ENCODE measurements at places on chromosomes 16 and 17.

- DNase-seq, result no peak
Observed at GRCh38 chr17:16818821-16819683, 129.0 kb downstream of the CCDC144A start.

- no peak for DNase-seq
Observed at GRCh38 chr17:3544365-3544764, 13.2 kb downstream of the TRPV3 start.

- DNase-seq, result no peak
Observed at GRCh38 chr16:54174750-54175149, 111.8 kb downstream of the IRX3 start.

GRCh38 chr17:65047941-65048340 is 8.6 kb downstream of the GNA13 start:
- peak; percentile 33 for DNase-seq

DNA sequence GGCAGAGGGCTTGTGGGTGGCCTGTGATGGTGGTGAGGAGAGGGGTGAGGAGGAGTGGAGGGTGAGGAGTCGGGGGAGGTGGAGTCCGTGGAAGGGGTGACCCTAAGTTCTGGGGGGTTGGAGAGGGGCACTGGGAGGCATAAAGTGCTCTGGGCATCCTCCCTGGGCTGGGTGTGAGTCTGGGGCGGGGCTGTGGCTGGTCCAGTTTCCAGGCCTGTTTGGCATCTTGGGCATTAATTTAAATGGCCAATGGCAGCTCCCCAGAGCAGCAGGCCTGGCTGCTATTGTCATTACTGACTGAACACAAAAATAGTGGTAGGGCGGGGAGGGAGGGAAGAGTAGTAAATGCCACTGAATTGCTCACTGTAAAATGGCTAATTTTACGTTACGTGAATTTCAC is 7.7 kb upstream of the ARHGAP23 start:
- DNase-seq, result no peak

DNA sequence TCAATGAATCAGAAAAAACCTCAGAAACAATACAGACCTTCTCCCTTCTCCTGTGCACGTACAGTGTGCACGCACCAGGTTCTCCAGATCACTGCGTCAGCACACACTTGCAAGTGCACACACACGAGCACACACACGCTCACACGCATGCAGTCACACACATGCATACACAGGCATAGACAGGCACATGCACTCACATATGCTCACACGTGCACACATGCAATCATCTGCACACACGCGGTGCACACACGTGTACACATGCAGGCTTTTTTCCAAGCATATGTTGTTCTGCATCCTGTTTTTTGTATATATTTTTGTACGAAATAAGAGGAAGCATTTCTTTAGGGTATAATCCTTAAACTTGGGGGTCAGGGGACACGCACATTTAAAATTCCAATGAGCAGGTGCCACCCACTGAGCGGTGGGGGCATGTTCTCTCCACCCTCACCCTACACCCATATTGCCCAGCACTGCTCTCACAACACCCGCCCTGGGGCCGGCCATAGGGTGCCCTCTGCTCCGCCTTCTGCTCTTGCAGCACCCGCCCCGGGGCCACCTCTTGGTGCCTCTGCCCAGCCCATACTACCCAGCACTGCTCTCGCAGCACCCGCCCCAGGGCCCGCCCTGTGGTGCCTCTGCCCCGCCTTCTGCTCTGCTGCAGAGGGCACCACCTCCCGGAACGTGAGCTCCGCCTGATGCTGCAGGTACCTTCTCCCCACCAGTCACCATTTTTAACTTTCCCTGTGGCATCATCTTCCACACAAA is 20.9 kb downstream of the KLHDC4 start:
- DNase-seq, result no peak

DNA sequence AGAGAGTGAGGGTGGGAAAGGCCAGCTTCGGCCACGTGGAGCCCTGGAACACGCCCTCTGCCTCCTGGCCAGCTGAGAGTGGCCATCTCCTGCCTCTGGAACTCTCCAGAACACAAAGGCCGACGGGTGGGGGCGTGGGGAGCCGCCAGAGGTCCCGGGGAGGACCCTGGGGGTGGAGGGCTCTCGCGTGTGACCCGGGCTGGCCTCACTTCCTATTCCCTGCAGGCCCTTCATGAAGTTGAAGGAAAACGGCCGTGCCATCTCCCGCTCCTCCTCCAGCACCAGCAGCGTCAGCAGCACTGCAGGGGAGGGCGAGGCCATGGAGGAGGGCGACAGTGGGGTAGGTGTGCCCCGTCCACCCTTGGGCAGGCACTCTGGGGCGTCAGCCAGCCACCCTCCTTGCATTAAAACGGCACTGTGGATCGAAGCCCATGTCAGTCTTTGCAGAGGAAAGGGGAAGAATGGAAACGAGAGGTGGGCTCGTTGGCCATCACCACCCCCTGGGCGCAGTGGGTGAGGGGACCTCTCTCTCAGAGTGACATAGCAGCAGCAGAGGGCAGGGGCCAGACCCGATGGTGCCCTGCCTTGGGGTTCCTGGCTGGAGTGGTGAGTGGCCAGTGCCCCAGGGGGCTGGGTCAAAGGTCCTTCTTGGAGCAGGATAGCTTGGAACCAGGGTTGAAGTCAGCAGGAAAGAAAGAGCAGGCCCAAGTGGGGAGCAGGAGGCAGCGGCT is 37.1 kb downstream of the OR1D5 start:
- DNase-seq, result no peak

GRCh38 chr17:49515196-49515770 is 20.2 kb downstream of the NGFR start:
- peak; percentile 95 for DNase-seq

DNA sequence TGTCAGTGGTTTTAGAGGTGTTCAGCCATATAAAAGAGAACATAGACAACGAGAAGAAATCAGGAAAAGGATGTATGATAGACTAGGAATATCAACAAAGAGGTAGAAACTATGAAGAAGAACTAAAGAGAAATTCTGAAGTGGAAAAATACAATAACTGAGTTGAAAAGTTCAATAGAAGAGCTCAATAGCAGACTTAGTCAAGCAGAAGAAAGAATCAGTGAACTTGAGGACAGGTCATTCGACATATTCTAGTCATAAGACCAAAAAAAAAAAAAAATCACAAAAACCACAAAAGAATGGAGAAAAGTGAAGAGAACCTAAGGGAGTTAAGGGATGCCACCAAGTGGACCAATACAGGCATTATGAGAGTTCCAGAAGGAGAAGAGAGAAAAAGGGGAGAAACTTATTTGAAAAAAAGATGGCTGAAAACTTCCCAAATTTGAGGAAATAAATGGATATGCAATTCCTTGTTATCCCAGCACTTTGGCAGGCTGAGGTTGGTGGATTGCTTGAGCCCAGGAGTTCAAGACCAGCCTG is 321.2 kb downstream of the ABCC12 start:
- no peak for DNase-seq

GRCh38 chr17:1870592-1870991 is 40.8 kb downstream of the RPA1 start:
- peak; percentile 17 for DNase-seq

DNA sequence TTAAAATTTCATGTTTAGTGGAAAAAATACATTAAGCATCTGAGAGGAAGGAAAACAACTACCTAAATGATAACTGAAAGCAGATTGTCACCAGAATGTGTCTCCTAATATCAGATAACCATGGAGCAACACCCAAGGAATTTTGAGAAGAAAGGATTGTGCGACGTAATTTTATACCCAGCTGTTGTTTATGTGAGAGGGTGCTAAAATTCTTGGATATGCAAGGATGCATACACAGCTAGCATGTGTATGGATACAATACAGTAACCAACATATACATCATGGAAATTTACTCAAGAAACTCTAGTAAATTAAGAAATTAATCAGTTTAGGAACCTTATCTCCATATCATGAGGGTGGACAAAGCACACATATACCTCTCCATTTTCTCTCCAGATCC is 290.9 kb downstream of the HS3ST3A1 start:
- no peak for DNase-seq

GRCh38 chr16:47144559-47144877 is 773 bp upstream of the NETO2 start:
- no peak for DNase-seq

DNA sequence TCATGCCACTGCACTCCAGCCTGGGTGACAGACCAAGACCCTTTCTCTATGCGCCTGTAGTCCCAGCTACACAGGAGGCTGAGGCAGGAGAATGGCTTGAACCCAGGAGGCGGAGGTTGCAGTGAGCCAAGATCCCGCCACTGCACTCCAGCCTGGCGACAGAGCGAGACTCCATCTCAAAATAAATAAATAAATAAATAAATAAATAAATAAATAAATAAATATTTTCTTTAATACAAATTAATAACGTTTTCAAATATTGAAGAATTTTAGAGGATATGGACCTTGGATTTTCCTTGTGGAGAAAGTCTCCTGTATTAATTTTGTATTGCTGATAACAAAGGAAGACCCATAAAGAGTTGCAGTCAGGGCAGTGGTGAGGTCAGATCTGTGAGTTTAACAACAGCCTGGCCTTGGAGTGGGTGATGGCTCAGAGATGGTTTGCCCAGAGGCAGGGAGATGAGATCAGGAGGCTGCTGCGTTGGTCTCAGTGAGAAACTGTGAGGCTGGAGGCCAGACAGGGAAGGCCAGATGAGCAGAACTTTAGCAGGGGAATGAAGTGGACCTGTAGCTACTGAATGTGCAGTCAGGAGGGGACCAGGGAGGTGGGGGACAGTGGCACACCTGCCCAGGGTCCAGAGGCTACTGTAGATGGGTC is 4.4 kb upstream of the ASGR1 start:
- DNase-seq, result no peak

- DNase-seq, result no peak
Observed at GRCh38 chr16:47858333-47858982, 297.3 kb downstream of the ABCC12 start.

- DNase-seq, result peak; percentile 59
Observed at GRCh38 chr16:81737885-81738536, 41.1 kb upstream of the PLCG2 start.

GRCh38 chr17:19978805-19979211 is 1.2 kb upstream of the AKAP10 start:
- no peak for DNase-seq

DNA sequence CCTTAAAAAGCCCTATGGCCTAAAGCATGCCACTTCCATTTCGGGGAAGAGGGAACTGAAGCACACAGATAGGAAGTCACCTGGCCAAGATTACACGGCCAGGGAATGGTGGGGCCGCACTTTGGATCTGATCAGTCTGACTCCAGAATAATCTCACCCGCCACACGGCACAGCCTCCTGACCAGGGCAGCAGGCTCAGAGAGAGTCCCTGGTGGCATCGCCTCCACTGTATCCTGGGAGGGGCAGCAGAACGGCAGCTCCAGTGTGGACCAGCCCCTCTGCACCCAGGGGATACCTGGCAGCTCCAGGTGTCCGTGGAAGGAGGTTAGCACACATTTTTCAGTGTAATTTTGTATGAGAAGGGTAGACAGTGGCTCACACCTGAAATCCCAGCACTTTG is 35.5 kb downstream of the VAC14 start:
- DNase-seq, result no peak

DNA sequence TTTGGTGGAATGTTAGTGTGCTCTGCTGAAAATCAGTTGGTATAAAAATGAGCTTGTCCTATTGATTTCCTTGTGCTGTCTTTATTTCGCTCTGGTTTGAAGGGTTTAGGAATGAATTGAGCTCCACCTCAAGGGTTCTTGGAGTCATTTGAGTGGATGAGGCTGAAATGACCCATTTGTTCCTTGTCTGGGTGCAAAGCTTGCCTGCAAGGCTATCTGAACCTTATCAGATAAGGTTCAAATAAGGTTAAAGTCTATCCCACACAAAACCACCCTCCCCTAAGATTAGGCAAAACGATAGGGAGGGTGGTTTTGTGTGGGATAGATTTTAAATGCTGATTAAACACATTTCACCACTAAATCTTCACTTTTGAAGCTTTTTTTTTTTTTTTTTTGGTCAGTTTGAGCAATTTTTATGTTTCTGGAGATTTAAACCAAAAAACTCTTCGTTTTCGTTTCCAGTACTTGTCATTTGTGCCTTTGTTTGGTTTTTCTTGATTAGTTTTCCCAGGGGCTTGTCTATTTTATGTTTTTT is 62.7 kb downstream of the ARHGAP44 start:
- no peak for DNase-seq

DNA sequence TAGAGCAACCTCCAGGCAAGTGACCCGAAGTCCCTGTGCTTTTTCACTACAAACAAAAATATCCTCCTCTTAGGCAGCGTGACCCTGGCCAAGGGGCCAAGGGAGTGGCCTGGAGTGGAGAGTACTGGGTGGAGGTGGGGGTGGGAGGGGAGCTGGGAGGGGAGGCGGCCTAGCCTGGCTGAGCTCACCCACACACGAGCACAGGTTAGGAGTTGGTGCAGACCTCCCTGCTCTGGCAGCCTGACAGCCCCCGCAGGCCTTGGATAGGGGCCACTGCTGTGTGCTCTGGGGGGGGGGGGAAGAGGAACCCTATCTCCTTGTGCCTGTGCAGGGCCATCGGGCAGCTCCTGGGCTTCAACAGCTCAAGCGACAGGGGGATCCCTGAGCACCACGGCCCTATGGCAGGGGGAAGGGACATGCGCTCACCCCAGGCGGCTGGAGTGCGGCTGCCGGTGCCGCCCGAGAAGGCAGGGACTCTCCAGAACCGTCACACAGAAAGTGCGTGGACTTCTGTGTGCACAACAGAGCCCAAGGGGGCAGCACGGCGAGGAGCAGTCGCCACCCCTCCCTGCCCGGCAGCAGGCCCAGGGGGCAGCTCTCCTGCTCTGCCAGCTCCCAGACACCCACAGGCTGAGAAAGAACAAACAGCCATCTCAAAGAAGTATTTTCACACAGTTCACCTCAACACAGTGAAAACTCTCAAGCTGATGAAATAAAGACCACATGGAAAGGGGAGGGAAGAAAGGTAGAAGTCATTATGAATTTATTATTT is 13.3 kb downstream of the SLC16A3 start:
- DNase-seq, result no peak

DNA sequence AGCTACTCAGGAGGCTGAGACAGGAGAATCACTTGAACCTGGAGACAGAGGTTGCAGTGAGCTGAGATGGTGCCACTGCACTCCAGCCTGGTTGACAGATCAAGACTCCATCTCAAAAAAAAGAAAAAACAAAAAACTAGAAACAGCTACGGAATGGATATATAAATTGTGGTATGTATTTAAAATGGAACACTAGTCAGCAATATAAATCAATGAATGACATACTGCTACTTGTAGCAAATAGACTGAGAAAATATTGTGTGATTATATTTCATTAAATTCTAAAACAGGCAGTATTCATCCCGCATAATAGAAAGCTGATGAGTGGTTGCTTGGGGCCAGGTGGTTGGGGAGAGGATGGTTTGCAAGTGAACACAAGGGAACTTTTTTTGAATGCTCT is 261.7 kb downstream of the BCAS3 start:
- no peak for DNase-seq

GRCh38 chr17:16916557-16916920 is 55.4 kb downstream of the TNFRSF13B start:
- no peak for DNase-seq

DNA sequence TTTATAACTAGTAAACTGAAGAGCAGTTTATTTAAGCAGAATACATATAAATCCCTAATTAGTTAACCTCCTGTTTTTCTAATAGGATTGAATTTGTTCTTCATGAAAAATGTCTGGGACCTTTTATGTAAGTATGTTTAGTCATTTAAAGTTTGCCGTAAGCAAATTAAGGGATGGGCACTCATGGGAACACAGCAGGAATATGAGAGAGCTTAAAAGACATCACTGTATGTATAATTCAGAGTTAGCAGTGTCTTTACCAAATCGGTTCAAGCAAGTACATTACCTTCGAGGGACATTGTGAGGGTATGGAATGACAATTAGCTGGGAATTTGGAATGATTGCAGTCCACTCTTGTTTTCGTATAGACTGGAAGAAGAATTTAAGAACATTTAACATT is 17.7 kb upstream of the NETO2 start:
- no peak for DNase-seq

GRCh38 chr16:55568207-55568606 is 1.7 kb downstream of the CAPNS2 start:
- DNase-seq, result no peak

GRCh38 chr17:55466671-55467070 is 44.6 kb downstream of the SMIM36 start:
- no peak for DNase-seq

All from iris pigment epithelial cell (primary cell).